ENCODE measurements at places on chromosomes 2 and 18.

- DNase-seq = no peak
These were observed 200.8 kb downstream of the PLCL1 start for GRCh38 chr2:198004921-198005829.

- peak; percentile 90 for DNase-seq
These were observed at the start of gene EMILIN1 for GRCh38 chr2:27078267-27079194. TSS of gene EMILIN1 (plus strand) at chr2:27078615. CDS start at chr2:27079066, 451 bp downstream.

DNA sequence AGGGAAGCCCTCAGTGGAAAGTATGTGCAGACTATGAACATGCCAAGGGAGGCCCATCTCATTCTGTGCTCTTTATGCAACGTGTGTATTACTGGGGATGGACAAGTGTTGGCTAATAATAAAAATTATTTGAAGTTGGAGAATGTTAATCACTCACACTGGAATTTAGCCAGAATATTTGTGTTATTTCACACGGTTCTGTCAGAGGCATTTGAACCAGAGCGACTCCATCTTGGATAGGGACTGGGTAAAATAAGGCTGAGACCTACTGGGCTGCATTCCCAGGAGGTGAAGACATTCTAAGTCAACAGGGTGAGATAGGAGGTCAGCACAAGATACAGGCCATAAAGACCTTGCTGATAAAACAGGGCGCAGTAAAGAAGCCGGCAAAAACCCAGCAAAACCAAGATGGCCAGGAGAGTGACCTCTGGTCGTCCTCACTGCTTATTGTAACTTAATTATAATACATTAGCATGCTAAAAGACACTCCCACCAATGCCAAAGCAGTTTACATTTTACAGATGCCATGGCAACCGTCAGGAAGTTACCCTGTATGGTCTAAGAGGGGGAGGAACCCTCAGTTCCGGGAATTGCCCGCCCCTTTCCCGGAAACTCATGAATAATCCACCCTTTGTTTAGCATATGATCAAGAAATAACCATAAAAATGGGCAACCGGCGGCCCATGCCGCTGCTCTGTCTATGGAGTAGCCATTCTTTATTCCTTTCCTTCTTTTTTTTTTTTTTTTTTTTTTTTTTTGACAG, 2.6 kb upstream of the FZD5 start:
- no peak for DNase-seq

DNA sequence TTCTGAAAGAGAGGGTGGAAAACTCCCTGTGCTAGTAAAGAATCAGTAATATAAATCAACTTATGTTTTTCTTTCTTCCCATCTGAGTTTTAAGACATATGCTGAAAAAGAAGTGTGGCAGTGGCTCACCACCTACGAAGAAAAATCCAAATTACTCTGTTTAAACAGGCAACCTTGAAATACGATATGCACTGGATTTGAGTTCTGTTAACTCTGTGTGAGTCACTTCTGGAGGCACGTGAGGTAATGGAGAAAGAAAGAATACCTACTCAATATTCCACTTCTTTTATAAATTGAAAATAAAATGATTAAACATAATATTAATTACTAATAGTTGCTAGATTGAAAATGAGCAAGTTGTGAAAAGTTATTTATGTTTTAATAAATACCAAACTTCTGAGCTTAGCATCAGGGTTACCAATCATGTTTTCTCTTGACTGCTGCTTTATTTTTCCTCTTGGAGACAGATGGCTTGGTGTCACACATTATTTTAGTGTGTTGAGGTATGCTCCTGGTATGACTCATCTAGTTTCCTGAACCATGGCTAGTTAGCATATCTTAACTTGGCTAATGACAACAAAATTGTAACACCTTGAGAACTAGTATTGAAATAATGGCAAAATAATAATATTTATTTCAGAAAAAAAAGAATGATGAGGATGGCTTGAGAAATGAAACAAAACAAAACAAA, 1705.5 kb upstream of the PIK3C3 start:
- DNase-seq = no peak

DNA sequence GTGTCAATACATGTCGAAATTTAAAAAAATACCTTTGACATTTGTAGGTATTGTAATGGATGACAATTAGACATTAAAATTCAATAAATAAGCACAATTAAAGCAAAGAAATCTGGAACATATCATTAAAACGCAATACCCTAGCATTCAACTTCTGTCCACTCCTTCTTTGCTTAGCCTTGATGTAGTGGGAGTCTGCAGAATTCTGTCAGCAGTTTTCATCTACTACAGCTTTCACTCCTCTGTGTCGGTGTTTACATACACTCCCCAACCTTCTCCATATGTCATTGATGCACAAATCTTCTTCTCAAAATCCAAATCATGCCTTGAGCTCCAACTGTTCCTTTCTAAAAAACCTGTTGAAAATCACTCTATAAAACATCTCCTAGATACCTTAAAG, 1380.6 kb downstream of the DSC3 start:
- DNase-seq = no peak

GRCh38 chr18:58054041-58054781, 10.2 kb downstream of the NEDD4L start:
- no peak for DNase-seq

DNA sequence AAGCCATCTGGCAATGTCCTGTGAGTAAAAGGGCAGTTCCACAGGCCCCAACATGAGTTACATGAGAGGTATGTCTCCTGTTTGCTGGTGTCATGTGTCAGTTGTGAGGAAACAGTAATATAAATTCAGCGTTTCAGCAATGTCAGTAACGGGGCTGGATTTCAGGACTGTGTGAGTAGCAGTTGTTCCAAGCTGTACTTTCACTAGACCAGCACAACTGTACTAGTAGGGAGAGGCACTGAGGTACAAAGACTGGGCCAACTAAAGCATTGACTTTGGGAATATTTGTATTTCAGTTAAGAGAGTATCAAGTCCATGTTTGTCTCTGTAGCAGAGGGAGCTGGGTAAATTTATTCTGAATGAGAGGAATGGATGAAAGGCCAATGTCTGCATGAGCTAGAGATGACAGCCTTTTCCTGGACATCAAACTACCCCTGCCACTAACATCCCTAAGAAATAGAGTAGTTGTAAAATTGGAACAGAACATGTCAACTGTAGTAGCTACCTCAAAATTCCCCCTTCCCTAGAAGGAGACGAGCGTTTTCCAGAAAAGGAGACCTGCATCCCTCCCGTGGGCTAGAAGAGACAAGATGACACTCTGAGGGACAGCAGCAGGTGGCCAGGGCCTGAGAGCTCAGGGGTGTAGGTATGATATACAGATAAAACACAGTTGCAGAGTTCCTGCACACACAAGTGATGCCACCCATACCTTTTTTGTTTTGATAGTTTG, 24.4 kb downstream of the EIF4E2 start:
- no peak for DNase-seq

DNA sequence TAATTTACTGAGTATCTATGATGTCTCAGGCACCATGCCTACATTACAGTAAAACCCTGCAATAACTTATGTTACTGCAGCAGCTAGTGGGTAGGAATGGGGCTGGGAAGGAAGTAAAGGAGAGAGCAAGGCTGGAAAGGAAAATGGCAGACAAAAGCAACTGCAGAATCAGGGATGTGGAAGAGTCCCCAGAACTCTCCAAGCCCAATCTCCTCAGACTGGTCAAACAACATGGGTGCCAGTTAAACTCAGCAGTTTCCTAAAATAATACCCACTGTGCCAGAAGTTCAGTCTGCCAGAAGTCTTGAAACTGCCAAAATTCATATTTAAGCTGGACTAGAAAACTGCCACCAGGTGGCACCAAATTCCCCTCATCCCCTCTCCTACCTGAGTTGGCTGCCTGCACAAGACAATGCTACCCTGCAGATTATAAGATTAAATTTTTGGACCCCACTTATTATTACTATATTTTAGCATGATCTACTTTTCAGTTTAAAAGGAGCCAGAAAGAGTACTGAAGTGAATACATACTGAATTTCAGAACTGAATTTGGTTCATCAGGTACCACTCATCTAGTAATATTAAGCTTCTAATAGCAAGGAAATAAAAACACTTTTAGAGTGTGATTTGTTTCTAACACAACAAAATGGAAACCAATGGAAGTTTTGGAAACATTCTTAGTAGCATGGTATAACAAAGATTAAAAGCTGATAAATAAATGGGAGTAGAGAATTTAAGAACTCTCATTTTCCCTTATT, 86.8 kb upstream of the DNER start:
- no peak for DNase-seq

GRCh38 chr2:205681401-205682238, 681 bp upstream of the NRP2 start:
- DNase-seq = no peak

DNA sequence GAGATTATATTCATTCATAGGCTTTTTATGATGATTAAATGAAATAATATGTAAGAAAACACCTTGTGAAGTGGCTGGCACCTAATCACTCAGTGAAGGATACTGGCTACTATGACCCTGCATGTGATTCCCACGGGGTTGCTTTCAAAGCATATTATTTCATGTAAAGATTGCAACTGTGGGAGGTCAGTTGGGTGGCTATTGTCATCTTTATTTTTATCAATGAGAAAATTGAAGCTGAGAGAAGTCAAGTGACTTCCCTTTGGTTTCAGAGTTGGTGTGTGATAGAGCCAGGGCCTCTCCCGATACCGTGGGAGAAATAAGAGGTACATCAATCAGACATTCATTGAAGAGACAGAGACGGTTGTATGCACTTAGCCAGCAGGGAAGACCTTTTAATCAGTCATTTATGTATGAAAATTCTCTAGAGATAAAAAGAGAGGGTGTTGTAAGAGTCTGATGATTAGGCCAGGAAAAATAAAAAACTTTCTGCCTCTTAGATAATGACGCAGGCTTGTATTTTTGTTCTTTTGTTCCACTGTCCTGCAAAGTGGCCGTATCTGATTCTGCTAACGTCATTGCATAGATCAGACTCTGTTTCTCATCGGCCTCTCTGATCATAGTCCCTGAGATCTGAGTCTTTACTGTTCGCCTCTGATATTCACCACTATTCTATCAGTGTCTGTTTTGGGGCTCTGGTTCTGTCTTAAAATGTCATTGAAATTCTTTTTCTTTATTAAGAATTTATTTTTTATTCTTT, 50.5 kb downstream of the QPCT start:
- DNase-seq = no peak

- no peak for DNase-seq
These were observed 300.2 kb downstream of the LPIN1 start for GRCh38 chr2:12046641-12047040.

GRCh38 chr18:12233378-12233777, 20.8 kb upstream of the CIDEA start:
- DNase-seq = no peak

DNA sequence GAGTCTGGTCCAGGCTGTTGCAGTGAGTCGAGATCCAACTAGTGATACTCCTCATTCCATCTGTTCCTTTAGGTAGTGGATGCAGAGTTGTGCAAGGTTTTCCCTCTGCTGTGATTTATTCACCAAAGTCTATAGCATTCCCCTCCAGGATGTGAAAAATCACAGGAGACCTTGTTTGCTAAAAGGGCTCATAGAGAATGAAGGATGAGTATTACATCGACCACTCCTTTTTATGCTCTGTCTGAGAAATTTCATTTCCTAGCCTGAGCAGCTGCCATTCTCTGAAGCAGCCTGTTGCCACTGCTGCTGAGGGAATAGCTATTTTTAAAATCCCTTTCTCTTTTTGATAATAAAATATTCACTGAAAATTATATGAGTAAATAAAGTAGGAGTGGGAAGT, 134.1 kb upstream of the LRRTM1 start:
- no peak for DNase-seq

DNA sequence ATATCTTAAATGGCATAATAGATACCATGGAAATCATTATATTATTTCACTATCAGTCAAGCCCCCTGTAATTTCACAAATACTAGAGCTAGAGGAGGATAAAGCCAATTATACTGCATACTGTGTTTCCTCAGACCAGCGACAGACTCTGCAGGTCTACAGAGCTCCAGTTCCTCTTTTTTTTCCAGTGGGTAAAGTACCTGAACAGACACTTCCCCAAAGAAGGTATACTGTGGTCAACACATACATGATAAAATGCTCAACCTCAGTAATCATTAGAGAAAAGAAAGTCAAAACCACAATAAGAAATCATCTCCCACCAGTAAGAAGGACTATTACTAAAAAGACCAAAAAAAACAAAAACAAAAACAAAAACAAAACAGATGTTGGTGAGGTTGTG, 44.6 kb downstream of the SCN7A start:
- DNase-seq = no peak

- DNase-seq = no peak
These were observed 662.1 kb downstream of the LRP1B start for GRCh38 chr2:141468761-141469160.

- no peak for DNase-seq
These were observed 51.2 kb downstream of the SLC14A2 start for GRCh38 chr18:45666520-45666919.

GRCh38 chr2:172467382-172467781, 40.0 kb downstream of the ITGA6 start:
- DNase-seq = no peak

- DNase-seq = no peak
These were observed 60.9 kb downstream of the EDAR start for GRCh38 chr2:108927936-108928659.

DNA sequence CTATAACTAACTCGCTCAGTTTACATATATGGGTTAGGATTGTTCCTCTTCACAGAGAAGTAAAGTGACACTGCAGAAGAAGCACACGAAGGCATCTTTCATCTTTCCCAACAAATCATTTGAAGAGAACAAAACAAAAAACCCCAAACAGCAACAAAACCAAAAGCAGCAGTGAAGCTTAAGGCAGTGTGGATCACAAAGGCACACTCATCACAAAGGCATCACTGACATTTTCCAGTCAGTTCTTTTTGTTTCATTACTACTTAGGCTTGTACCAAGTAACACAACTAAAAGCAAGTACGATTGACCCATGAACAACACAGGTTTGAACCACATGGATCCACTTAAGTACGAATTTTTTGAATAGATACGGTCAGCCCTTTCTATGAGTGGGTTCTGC, 75.7 kb downstream of the RNF152 start:
- no peak for DNase-seq

GRCh38 chr2:196086517-196087368, 18.1 kb upstream of the DNAH7 start:
- no peak for DNase-seq

GRCh38 chr18:21741562-21742314, 1.1 kb downstream of the MIB1 start:
- DNase-seq = no peak

DNA sequence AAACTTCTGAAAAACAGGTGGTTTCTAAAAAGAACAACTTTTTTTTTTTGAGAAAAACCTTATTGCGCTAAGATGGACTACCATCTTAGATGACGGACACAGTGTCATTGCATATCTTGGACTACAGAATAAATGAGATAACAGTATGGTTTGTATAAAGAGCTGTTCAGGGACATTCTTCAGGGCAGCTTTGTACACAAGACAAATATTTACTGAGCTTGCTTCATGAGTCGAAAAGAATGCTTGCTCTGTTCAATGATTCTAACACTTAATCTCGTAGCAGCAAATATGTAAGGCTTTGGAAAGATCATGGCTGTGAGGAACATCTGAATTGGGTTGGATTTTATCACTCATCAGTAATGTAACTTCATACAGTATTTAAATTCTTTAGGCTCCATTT, 282.5 kb upstream of the CWC22 start:
- DNase-seq = no peak
